Activated CD4-positive, alpha-beta T cell treated with anti-CD3 and anti-CD28 coated beads, Interleukin-2, Interleukin-6, amounts not matched to agents 100 ng/mL and 50 ng/mL, durations not matched to agents 16 hours and 8 hours (primary cell): ENCODE measurements at places on chromosomes 16 and 17.

DNA sequence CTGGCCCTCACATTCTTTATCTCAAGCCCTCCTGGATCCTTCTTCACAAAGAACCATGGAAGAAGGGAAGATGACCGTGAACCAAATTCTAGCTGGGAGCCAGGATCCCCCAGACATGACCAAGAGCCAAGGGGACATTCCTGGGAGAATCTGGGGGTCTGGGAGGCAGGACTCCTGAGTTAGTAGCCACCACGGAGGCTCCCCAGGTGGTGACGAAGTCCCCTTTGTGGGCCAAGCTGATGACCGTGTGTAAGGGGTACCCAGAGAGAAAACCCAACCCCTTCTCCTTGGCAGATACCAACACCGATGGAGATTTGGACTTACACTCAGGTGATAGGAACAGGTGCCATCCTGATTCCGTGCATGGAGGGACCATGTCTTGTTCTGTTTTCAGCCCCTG is 6.8 kb upstream of the GFAP start:
- no peak for DNase-seq

DNA sequence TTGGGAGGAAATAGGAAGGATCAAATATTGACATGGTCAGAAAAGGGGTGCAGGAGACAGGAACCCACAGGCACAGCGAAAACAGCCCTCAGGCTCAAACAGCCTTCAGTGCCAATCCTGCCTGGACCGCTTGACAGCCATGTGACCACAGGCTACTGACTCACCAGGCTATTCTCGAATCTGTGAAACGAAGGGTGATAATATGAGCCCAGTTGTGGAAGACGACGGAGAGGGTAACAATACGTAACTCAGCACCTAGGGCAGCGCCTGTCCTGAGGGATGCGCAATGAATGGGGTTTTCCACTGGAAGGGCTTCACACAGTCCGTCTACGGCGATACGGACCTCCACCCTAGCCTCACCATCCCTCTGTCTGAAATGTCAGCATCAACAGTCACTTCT is 117.3 kb upstream of the RCVRN start:
- no peak for DNase-seq

DNA sequence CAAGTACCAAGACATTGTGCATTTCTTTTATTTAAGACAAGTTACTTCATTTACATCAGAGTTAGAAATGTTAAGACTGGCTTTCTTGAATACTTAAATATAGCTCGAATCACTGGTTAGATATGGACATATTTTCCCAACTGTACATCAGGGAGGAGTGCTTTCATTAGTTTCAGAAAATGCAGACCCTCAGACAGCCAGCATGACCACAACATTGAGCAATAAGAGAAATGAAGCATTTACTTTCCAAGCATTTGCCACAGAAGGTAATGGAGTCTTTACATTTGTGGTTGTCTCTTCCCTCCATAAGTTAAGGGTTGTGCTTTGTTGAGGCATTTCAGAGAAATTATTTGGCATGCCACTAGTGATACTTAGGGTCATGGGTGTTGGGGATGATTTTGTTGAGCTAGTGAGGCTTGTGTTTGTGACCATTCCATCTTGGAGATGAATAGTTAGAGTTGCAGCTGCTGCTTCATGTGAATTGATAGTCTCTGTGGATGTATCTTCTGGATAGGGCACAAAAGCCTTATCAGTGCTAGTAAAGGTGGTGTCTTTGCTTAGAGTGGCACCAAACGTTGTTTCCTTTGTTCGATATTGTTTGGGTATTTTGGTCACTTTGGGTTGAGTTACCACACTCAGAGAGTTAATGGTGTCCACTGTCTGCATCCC is 2.1 kb downstream of the OMG start:
- DNase-seq = no peak

- no peak for DNase-seq
These were observed 60.0 kb downstream of the USP22 start for GRCh38 chr17:20982589-20983358.

- DNase-seq = no peak
These were observed 404.1 kb downstream of the CNTNAP4 start for GRCh38 chr16:76681296-76681695.

DNA sequence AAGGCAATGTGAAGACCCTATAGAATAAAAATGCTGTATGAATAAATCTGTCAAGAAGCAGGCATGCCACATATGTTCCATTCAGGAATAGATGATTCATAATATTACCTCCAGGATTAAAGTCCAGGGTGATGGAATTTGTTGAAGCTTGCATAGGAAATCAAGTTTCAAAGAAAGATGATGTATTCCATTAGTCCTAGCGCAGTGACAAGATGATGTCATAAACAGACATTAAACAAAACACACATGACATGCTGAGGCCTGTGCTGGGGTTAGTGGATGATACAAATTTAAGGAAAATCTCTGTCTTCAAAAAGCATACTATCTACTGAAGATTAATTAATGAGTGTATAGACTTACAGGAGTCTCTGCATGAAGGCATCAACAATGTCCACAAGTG is 1025.2 kb downstream of the CDH11 start:
- no peak for DNase-seq

DNA sequence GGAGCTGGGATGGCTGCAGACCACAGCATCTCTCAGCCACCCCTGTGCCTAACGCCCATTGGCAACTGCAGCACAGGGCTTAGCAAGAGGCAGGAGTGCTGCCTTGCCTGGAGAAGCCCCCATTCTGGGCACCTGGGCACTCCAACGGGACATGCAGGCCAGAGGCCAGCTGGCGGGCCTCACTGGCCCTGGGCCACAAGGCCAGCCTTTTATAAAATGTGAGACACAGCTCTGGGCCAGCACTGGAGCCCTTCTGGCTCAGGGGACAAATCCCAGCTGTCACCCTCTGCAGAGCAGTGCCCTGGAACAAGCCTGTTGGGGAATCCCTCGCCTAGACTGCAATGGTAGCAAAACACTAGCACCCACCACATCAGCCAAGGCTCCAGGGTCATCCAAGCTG is 171.8 kb downstream of the WSCD1 start:
- no peak for DNase-seq

GRCh38 chr16:66605979-66606751 is 1.7 kb downstream of the CMTM3 start:
- DNase-seq = peak; percentile 36

- no peak for DNase-seq
These were observed 91.7 kb downstream of the SHISA6 start for GRCh38 chr17:11332706-11333105.

DNA sequence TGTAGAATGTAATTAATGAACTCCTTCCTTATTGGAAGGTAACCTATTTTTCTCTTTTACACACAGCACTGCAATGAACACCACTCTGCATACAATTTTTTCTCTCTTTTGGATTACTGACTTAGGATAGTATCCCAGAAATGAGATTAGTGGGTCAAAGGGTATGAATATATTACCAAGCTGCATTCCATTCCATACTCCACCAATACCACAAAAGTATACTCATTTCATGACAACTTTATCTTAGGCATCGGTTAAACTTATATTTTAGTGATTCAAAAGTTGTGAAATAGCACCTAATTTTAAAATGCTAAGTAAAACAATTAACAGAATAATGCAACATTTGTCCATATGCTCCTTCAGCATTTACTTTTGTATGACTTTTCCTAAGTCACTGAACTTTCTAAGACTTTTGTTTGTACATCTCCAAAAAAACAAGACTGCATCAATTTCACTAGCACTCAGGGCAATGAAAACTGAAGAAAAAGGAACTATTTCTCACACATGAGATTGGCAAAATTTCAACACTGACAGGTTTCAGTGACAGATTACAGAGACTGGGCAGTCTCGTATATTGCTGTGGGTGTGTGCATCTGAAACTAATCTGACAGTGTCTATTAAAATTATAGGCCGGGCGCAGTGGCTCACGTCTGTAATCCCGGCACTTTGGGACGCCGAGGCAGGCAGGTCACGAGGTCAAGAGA is 32.1 kb downstream of the HELZ start:
- no peak for DNase-seq

DNA sequence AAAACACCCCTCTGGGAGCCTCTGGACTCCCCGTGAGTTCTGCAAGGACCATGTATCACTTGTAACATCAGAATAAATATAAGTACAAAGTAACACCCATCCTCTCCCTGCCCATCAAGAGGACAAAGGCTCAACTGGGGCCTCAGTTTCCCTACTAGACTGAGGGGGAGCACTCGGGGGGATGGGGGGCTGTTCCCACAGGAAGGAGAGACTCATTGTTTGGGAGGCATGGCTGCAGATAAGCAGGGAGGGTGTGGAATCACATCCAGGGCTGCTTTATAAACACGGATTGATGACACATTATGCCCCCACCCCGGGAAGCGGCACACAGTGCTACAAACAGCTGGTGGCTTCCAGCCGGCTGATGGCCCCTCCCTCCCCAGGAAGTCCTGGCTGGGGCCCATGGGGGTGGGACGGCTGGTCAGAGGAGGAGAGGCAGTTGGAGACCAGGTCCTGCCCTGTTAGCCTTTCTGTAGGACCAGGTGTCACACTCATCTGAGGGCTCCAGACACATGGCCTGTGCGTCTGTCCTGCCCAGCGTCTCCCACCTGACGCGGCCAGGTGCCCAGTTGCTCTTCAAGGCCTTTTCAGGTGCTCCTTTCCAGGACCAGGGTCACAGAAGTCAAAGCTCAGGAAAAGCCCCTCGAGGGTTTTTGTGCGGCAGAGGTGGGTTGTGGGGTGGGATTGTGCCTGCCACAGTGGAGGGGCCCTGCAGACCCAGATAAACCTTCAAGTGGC is 1.3 kb upstream of the MPG start:
- DNase-seq = peak; percentile 36

DNA sequence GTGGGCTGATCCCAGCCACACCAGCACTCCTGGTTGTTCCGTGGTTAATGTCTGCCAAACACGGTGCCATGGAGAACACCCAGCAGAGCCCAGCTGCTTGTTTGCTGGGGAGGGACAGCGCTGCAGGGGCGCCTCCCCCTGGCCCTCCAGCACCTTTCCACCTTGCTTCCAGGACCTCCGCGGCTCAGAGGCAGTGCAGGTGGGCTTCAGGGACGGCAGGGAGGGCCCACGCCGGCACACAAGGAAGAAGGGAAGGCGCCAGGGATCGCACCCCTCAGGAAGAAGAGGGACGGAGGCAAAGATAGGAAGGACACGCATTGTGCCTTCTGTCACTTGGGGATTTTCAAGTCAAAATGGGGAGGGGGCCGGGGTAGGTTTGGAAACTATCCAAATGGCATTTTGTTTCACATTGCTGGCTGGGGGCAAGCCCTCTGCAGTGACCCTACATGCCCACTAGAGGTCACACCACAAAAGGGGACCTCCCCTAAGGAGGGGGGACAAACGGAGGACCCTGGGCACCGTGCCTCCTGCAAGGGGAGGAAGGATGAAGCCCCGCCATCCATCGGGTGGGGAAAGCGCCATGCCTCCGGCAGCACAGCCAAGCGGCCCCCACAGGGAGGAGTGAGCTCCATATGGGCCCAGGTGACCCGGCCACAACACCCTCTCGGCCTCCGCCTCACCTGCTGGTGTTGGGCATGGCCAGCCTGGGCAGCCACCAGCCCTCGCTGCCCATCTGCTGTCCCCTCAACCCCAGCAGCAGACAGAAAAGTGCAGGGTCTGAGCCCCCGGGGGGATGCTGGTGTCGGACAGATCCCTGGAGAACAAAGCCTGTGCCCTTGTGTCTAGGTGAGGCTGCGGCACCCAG is 7.5 kb upstream of the C16orf95 start:
- peak; percentile 51 for DNase-seq

- no peak for DNase-seq
These were observed 1.9 kb downstream of the FOXJ1 start for GRCh38 chr17:76138896-76139752.

- peak; percentile 73 for DNase-seq
These were observed 29.2 kb upstream of the SKAP1 start for GRCh38 chr17:48459070-48459844.

GRCh38 chr17:29616300-29617048 is 6.2 kb downstream of the CORO6 start:
- peak; percentile 26 for DNase-seq

DNA sequence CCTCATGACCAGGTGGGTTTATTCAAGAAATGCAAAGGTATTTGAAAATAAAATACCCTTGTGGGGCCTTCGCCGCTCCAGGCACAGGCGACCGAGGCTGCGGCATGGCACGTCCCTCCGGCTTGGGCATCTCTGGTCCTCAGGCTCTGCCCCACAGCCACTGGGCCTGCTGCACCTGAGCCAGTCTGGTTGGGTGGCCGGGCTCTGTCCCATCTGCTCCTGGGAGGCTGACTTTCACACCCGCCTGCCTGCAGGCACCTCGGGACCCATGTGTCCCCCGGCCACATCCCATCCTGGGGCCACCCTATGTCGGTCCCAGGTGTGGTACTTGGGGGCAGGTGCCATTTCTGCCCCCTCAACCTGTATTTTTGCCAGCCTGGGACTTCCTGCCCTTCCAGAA is 20.9 kb downstream of the OSBPL7 start:
- DNase-seq = no peak

GRCh38 chr16:88499292-88499691 is 46.2 kb downstream of the ZFPM1 start:
- DNase-seq = no peak

DNA sequence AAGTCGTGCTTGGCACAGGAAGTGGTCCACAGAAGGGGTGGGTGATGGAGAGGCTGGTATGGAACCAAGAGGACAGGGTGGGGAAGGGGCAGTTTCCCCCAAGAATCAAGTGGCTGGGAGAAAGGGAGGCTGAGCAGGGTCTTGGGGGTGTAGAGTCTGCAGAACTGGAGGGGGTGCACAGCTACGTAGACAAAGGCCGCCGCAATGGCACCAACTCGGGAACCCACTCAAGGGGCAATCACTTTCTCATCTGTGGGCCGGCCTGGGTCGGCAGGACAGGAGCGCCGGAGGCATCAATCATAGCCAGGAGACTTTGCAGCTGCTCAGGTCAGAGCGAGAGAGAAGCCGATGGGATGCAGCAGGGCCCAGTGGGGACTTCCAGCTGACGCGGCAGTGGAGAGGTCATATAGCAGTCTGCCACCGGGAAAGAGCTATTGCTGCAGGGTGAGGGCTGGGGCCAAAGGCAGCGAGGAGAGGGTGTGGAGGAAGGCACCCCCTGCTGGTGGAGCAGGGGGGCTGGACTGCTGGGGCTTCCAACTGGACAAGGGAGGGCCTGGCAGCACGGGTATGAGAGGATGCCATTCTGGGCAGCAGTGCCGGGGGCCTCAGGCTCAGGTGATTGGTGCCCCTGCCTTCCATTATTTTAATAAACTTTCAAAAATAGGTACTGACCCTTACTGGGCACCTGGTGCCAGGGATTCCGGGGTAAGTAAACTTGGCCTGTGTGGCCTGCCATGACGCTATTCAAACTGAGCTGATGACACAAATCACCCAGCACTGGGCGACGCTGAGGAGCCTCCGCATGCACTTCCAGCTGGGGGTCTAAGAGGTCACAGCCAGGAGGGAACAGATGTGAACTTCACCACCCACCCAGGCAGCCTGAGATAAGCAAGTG is 52.5 kb upstream of the MTSS2 start:
- DNase-seq = peak; percentile 44

GRCh38 chr17:50499721-50500120 is 8.5 kb upstream of the MYCBPAP start:
- DNase-seq = no peak
